ENCODE measurements at places on chromosomes 1 and 21. TPM values are rescaled to one million over a fixed set of nuclear protein-coding genes. Genes with fewer than 3 reads are reported as not detected.

- DNase-seq, result no peak
Measured at GRCh38 chr1:16999863-17000262, 11.9 kb downstream of the ATP13A2 start.

GRCh38 chr1:172352435-172352834 is 68.0 kb upstream of the C1orf105 start:
- no peak for DNase-seq

- DNase-seq, result peak; percentile 66
Measured at GRCh38 chr1:86356247-86356646, 39.9 kb downstream of the ODF2L start.

DNA sequence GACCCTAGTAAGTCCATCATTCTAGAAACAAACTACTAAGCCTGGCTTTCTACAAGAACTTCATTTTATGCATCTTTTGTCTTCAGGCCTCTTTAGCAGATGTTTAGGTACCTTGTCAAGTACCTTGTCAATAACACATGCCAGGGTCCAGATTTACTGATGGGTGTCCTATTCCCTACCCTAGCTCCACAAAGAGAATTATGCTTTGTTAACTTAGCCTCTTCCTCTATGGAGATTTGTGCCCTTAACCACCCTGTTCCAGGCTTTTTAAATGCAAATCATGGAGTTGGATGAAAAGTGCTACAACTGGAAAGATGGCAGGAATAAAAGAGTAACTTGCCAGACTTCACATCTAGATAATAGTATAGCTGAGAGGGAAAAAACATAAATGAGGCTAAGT is 42.7 kb downstream of the SPATA46 start:
- no peak for DNase-seq

GRCh38 chr1:172832006-172832725 is 173.3 kb downstream of the FASLG start:
- no peak for DNase-seq

The CYP4A22 gene
- not detected for total RNA-seq

The CD164L2 gene
- total RNA-seq, result not detected

- DNase-seq, result no peak
Measured at GRCh38 chr1:76503736-76504135, 363.5 kb upstream of the ST6GALNAC5 start.

DNA sequence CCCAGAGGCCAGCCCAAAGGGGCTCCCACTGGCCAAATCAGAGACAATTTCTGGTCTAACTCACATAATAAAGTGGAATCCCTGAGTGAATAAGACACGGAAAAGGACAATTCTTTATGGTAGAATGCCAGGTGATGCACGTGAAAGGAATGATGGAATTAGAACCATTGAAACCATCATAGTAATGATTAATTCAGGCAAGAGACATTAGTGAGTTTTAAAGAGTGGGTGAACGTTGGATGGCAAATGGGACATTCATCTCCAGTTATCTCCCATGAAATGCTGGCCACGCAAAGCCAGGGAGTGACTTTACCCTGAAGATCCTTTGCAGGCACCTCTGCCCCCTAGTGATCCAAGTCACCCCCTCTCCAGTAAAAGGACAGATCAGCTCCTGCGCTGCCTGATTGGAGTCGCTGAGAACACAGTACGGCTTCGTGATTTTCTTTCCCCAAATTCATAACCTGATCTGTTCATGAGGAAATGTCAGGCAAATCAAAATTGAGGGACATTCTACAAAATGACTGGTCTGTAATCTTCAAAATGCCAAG is 87.5 kb downstream of the AJAP1 start:
- DNase-seq, result no peak

DNA sequence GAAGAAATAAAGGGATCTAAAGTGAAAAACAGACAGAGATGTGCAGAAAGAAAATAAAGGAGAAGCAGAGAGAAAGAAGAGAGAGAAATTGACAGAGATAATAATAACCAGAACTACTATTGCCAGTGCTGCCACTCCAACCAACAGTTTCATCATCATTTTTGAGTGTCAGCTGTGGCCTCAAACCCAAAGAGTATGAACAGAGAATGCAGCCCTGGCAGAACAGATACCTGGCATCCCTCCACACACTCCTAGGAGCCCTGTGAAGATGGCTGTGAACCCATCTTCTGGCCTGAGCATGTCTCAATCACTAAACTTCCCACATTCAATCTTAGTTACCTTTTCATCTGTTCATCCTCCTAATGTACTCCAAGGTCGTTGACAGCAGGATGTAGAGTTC is 385.8 kb upstream of the NFIA start:
- DNase-seq, result no peak

DNA sequence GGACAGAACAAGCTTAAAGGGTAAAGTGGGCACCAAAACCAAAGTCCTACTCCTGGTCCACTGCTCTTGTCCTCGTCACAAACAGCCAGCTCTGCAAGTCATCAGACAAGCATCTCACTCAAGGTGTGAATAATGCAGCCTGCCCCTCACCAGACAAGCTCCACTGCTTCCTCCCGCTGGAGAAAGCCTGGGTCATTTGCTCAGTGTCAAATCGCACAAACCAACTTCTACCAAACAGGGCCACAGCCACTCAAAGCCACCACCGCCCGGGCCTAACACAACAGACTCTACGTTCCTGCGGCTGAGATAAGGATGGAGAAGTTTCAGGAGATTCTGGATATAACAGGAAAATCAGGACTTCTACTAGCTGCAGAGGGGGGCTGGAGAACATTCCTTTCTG is 3.3 kb downstream of the SSBP3 start:
- DNase-seq, result no peak

- DNase-seq, result no peak
Measured at GRCh38 chr1:214247501-214248041, 33.4 kb upstream of the SMYD2 start.

DNA sequence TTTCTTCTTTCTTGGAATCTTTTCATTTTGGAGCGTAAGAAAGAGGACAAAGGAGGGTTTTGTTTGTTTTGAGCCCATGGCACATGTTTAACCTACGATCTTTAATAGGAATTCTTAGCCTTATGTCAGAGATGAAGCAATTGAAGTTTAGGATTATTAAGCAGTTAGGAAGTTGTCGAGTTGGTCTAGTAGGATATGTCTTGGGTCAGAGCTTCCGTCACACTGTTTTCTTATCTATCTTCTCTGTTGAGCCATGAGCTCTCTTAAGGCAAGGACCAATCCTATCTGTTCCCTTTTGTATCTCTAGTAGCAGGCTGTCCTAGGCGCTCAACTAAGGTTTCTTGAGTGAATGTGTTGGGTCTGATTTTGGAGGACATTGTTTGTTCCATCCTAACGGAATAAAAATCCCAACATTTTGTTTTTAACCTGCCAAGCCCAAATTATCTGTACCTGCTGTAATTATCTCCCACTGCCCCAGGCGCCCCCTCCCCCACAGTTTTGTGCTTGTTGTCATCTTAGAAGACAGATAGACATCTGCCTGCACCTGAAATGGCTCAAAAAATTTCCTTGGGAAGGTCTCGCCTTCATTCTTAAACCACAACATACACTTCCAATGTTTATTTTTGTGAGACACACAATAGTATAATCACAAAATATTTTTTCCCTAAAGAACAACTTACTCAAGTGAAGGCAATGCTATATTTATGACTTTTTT is 95.3 kb upstream of the GADD45A start:
- no peak for DNase-seq

The KCNJ9 gene
- not detected for total RNA-seq

The DENND4B gene
- 51.6 TPM for total RNA-seq

DNA sequence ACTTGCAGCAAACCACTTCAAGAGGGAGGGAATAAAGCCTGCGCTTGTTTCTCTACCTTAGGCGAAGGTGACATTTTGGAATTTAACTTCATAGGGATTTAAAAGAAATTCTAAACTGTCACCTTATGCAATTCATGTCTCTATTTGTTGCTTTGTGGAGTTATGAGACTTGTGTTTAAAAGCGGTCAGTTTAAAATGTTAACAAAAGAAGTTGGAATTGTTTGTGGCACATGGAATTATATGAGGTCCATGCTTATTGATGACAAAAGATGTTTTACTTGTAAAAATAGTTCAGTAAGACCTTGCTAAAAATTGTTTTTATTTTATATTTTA is 15.8 kb downstream of the NR5A2 start:
- DNase-seq, result no peak

The DDR2 gene
- 34.4 TPM for total RNA-seq

DNA sequence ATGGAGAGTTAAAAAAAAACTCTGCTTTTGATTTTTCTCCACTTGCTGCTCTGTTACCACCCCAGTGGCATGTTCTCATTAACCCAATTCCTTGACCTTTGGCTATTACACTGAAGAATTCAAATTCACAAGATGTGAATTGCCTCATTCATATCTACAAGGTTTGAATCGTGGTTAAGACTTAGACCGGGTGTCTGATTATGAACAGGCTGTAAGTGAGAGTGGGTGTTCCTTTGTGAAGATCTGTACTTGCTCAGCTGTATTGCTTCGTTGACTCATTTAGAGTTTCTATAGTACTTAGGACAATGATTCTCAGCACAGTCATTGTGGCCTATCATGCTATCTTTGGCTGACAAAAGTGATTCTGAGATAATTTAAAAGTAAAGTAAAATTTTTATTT is 36.4 kb downstream of the DNM3 start:
- no peak for DNase-seq

The CAPN8 gene
- total RNA-seq, result not detected

The RASAL2 gene
- total RNA-seq, result 30.2 TPM

DNA sequence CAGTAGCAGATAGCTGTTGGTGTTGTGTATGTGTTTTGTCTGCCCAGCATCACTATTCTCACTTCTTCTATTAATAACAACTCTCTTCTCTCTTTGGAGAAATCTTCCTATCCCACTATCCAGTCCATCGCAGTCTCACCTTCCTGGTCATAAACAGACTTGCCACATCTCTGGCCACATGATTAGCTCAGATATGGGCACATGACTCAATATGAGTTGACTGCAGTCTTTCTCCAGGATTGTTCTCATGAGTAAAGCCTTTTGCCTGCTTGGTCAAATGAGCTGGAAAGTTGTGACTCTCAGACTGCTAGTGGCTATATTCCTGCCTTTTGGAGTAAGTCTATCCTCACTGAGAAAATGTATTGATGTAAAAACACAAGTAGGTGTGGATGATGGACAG is 32.9 kb upstream of the TADA1 start:
- DNase-seq, result no peak

DNA sequence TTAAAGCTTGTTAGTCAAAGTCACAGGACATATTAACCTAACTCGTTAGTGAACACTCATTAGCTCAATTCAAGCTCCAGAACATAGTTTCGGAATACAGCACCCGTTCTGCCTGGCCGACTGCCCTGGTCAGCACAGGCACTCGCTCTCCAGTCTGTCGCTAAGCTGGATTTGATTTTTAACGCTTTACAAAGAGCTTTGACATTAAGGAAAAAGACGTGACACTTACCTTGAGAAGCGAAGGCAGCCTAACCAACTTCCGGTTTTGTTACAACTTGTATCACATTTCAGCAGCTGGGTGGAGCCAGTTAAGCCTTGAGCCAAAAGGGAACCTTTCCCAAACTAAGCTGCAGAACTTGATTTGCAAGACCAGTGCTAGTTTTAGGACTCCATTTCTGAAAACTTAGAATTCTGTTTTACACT is at the start of gene FRRS1:
Gene FRRS1, minus strand, starts transcription at position 258 of the 423 bp plus-strand sequence. CDS start 17,867 bp downstream, outside the sequence.
- DNase-seq, result peak; percentile 75

All from Right ventricle myocardium inferior (tissue), 1 donor.